Activated CD8-positive, alpha-beta memory T cell treated with anti-CD3 and anti-CD28 coated beads for 4 hours (primary cell): ENCODE measurements at places on chromosomes 4 and X.

DNA sequence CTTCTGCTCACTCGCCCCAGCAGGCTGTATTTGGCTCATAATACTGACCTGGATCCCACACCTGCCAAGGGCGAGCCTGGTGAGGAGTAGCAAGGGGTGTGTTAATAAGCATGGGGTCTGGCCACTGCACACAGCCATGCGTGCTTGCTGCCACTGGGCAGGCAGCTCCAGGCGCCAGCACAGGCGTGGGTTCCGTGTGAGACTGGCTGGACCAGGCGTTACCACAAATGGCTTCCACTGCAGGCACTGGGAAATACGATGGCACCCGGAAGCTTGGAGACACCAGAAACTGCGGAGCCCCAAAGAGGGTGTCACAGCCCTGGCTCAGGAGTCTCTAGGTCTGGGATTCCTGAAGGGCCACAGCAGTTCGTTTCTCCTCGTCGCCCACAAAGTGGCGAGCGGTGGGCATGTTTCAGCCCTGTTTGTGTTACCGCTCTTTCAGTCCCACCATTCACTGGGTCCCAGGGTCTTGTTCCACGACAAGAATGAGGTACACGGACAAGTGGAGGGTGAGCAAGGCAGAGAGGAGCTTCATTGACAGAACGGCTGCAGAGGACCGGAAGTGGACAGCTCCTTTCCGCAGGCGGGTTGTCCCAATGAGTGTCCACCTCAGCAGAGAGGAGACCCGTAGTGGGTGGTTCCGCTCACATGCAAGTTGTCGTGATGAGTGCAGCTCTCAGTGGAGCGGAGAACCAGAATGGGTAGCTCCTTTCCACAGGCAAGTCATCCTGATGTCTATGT is 428.9 kb downstream of the EPHA5 start:
- no peak for DNase-seq

GRCh38 chr4:60345392-60345791 is 854.7 kb upstream of the ADGRL3 start:
- DNase-seq: no peak

GRCh38 chr4:113179091-113179490 is 129.6 kb downstream of the ANK2 start:
- no peak for DNase-seq

GRCh38 chr4:72858328-72858727 is 211.2 kb downstream of the COX18 start:
- DNase-seq: no peak

DNA sequence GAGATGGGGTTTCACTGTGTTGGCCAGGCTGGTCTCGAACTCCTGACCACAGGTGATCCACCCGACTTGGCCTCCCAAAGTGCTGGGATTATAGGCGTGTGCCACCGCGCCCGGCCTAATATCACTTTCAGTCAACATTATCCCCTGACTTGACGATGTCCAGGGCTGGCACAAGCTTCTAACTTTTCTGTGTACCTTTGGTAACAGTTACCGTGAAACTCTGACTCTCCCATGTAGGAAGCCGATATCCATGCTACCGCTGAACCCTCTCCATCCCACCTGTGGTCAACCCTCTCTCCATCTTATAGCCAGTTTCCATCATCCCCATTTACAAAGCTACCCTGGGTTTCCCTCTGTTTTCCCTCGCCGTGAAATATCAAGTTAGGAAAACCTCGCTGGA is 77.5 kb downstream of the CRLF2 start:
- no peak for DNase-seq
